ENCODE measurements at places on chromosomes 7 and 10. TPM values are rescaled to one million over a fixed set of nuclear protein-coding genes. Genes with fewer than 3 reads are reported as not detected.

DNA sequence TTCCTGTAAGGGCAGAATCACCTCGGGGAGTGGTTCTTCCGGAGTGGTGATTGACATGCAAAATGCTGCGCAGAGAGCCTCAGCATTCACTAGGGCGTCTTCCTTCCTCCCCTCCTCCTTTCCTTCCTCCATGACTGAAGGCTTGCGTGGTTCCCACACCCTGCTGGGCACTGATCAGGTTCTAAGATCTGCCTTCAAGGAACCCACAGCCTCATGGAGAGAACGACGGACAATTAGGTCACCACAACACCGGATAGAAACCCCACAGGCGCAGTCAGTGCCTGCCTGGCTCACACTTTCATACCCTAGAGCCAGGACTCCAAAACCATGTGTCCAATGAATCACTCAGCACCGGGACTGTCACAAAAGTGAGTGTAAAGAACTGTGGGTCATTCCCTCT lies 131.3 kb downstream of the DPP6 start:
- no peaks in the 10 kb centered on the region for H3K36me3 ChIP-seq
- DNase-seq: no peak
- H3K27me3 ChIP-seq: no peaks in the 10 kb centered on the region
- no peak overlapping the region for H3K27ac ChIP-seq
- H3K4me1 ChIP-seq: no peaks in the 10 kb centered on the region
- no peak overlapping the region for H3K4me3 ChIP-seq

GRCh38 chr10:17236468-17237148 lies 8.6 kb downstream of the VIM start:
- peaks cover 31% of the 10 kb centered on the region for H3K4me1 ChIP-seq
- H3K27ac ChIP-seq: no peak overlapping the region
- peaks cover 61% of the 10 kb centered on the region for H3K36me3 ChIP-seq
- DNase-seq: no peak
- H3K27me3 ChIP-seq: no peaks in the 10 kb centered on the region

DNA sequence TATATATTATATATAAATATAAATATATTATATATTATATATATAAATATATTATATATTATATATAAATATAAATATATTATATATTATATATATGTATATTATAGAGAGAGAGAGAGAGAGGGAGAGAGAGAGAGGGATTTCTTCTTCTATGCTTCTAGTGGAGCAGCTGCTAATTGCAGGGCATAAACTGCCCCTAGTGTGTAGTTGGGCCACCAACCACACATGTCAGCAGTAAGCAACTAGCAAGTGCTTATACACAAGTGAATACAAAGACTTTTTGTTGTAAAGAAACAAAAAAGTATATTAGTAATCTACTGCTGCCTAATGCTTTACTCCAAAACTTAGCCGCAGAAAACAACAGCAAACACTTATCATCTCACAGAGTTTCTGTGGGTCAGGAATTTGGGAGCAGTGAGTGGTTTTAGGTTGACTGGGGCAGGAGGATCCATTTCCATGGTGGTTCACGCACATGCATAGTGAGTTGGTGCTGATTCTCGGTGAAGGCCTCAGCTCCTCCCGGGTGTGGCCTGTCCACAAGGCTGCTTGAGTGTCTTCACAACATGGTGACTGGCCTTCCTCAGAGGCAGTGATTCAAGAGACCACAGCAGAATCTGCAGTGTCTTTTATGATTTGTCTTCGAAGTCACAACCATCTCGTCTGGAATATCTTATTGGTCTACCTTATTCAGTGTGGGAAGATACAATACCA lies 25.5 kb upstream of the BAG3 start:
- no peak for DNase-seq
- no peak overlapping the region for H3K27ac ChIP-seq
- H3K36me3 ChIP-seq: no peaks in the 10 kb centered on the region
- peaks cover 9% of the 10 kb centered on the region for H3K27me3 ChIP-seq
- H3K4me1 ChIP-seq: no peaks in the 10 kb centered on the region

DNA sequence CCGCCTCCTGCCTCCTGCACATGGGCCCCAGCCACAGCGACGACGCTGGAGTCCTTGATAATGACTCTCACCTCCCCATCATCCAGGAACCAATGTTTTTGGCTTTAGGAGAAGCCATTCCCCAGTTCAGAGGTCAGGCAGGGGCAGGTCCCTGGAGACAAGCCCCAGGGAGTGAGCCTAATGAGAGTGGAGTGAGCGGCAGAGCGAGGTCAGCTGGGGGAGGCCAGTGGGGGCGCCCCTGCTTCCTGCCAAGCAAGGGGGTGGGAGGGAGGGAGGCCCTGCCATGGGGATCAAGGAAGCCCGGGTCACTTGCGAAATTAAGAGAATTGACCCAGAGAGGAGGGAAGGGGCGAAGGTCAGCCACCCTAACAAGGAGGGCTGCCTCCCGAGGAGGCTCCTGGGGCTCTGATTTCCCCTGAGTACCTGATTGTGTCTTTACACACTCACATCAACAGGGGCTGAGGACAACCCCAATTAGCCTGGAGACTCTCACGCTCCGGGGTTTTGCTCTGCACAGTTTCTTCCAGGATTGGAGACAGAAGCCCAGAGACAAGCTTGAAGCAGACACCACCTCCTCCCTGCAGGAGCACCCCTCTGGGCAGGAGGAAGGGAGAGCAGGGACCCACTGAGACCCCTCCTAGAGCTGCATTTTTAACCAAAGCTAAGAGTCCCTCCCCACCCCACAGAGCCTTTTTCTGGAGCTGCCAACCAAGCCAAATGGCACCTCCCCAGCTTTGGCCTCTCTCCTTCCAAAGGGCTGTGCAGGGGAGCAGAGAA lies 112.1 kb downstream of the COL13A1 start:
- no peak overlapping the region for H3K27ac ChIP-seq
- peaks cover 7% of the 10 kb centered on the region for H3K27me3 ChIP-seq
- no peak for DNase-seq
- no peak overlapping the region for H3K4me3 ChIP-seq
- H3K36me3 ChIP-seq: no peaks in the 10 kb centered on the region

DNA sequence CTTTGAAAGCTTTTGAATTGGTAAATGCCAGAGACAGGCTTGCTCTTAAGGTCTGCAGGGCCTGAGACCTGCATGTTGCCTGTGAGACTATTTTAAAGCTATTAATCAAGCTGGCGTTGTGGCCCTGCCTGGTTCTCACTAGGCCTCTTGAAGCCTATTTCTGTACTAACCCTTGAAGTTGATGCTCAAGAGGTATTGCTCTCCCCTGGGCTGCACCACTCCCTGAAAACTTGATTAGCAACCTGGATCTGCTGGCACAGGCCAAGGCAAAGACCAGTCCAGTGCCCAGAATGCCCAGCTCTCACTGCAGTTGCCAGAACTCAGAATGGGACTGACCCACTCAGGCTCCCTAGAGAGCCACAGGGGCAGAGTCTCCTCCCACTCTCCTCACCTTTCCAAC lies 220.0 kb upstream of the MEOX2 start:
- DNase-seq: no peak
- H3K27me3 ChIP-seq: no peaks in the 10 kb centered on the region
- no peaks in the 10 kb centered on the region for H3K36me3 ChIP-seq
- no peak overlapping the region for H3K27ac ChIP-seq
- H3K4me1 ChIP-seq: no peaks in the 10 kb centered on the region
- H3K4me3 ChIP-seq: no peak overlapping the region

- H3K27me3 ChIP-seq: no peaks in the 10 kb centered on the region
- peaks cover 35% of the 10 kb centered on the region for H3K4me1 ChIP-seq
- H3K4me3 ChIP-seq: no peak overlapping the region
- H3K27ac ChIP-seq: peak overlapping the region; percentile 19
These were observed 3.7 kb downstream of the LAMTOR4 start for GRCh38 chr7:100152404-100152803.

DNA sequence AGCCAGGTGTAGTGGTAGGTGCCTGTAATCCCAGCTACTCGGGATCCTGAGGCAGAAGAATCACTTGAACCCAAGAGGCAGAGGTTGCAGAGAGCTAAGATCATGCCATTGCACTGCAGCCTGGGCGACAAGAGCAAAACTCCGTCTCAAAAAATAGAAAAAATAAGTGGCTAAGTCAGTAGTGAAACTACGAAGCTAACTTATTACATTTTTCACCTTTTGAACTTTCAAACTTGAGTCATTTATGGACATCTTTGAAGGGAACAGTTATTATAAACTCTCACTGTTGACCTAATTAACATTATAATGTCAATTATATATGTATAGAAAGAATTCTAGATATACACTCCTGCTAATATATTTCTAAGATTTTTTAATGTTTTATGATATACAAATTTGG lies 541.5 kb upstream of the C7orf33 start:
- no peak for DNase-seq
- H3K27ac ChIP-seq: no peak overlapping the region
- no peaks in the 10 kb centered on the region for H3K27me3 ChIP-seq
- H3K4me3 ChIP-seq: no peak overlapping the region

DNA sequence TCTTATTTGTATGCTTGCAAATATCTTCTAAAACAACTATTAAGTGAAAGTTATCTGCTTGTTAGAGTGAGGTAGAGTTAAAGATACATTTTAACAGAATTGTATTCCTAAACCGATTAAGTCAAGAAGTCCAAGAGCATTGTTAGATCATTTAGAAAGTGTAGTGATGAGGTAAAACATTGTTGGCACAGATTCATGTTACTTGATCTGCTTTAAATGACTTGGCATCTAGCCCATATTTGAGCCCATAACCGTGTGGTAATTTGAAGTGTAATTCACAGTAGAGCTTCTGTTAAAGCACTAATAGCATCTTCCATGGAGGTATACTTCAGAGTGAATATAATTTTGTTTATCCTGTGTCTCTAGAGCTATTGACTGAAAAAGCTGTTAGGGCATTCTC lies 62.1 kb downstream of the PTEN start:
- no peak overlapping the region for H3K27ac ChIP-seq
- no peak for DNase-seq
- H3K4me1 ChIP-seq: peaks cover 48% of the 10 kb centered on the region
- no peak overlapping the region for H3K4me3 ChIP-seq
- H3K36me3 ChIP-seq: peaks cover 77% of the 10 kb centered on the region
- H3K27me3 ChIP-seq: no peaks in the 10 kb centered on the region

DNA sequence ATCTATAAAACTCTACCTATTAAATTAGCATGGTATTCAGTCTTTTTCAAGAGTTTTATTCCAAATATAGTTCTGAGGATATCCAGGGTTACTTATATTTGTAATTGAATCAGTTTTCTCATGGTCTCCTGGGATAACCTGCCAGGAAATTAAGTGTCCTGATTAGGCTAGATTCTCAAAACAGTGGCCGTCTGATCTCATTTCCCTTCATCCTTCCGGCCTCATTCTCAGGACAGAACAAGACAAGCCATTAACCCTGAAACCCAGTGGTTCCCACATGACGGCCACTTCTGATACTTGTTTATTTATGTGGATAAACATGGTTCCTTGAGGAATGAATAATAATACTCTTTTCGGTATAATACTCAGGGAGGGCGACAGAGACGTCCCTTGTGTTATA lies 417.6 kb upstream of the POT1 start:
- H3K4me3 ChIP-seq: no peak overlapping the region
- H3K27me3 ChIP-seq: no peaks in the 10 kb centered on the region
- no peaks in the 10 kb centered on the region for H3K36me3 ChIP-seq

DNA sequence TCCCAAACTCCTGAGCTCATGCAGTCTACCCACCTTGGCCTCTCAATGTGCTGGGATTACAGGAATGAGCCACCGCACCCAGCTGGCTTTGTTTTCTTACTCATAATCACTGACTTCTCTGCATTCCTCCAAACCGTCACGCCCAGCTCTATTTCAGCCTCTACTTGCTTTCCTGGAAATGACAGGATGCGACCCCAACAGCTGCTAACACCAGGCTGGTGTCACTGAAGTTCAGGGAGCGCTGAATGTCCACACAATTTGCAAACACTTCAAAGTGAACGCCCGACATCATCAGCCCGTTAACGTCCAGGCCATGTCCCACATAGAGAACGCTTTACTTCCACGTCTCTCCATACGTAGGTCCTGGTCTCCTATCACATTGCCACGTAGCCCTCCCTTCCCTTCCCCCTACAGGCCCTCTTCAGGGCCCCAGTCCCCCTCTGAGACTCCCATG lies 12.8 kb upstream of the PROSER2 start:
- DNase-seq: no peak
- H3K36me3 ChIP-seq: no peaks in the 10 kb centered on the region
- H3K27ac ChIP-seq: no peak overlapping the region
- H3K4me1 ChIP-seq: no peaks in the 10 kb centered on the region
- peaks cover 8% of the 10 kb centered on the region for H3K27me3 ChIP-seq

GRCh38 chr10:43384252-43385221 lies 13.1 kb downstream of the FXYD4 start:
- no peak overlapping the region for H3K4me3 ChIP-seq
- H3K27me3 ChIP-seq: no peaks in the 10 kb centered on the region
- DNase-seq: no peak
- peak overlapping the region; percentile 25 for H3K27ac ChIP-seq

DNA sequence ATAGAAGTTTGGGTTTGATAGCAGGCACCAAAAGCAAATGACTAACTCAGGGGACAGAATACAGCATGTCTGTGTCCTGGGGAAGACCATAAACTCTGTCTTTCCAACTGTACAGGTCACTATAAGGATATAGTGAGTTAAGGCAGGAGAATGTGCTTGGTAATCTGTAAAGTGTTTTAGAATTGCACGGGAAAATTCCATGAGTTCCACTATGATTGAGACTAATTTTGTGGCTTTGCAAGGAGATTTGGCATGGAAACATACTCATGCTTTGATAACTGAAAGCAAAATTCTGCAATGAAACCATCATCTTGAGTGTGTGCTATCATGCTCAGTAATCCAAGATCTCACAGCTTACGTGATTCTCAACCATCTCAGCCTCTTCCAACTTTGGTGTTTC lies 152.6 kb downstream of the PKD1L1 start:
- H3K27me3 ChIP-seq: no peaks in the 10 kb centered on the region
- H3K4me3 ChIP-seq: no peak overlapping the region
- DNase-seq: no peak
- H3K27ac ChIP-seq: no peak overlapping the region
- H3K36me3 ChIP-seq: no peaks in the 10 kb centered on the region

GRCh38 chr7:4641091-4641666 lies 40.9 kb upstream of the FOXK1 start:
- no peaks in the 10 kb centered on the region for H3K27me3 ChIP-seq
- peak overlapping the region; percentile 49 for H3K27ac ChIP-seq
- H3K36me3 ChIP-seq: peaks cover 3% of the 10 kb centered on the region
- peak overlapping the region; percentile 74 for H3K4me3 ChIP-seq
- DNase-seq: no peak

HOXA5 gene
- not detected for total RNA-seq

CASTOR2 gene
- total RNA-seq: 5.7 TPM

SLC18A2 gene
- total RNA-seq: not detected

PAX4 gene
- not detected for total RNA-seq

KIAA1549 gene
- total RNA-seq: 1.3 TPM

LIPK gene
- not detected for total RNA-seq

TMEM213 gene
- total RNA-seq: not detected

LRIT2 gene
- total RNA-seq: not detected

NEUROG3 gene
- total RNA-seq: not detected

Measured in activated T-helper 2 cell treated with anti-CD3 and anti-CD28 coated beads, Interferon-gamma antibody, Interleukin-2, Interleukin-4, amounts not matched to agents 10 μg/mL and 5 μg/mL and 100 μg/mL, durations not matched to agents 14 hours and 24 hours and 36 hours (primary cell).